ENCODE measurements at places on chromosomes 7 and 10.
A peak's percentile ranks its signal among the peaks of the same experiment; 100 is the strongest.

DNA sequence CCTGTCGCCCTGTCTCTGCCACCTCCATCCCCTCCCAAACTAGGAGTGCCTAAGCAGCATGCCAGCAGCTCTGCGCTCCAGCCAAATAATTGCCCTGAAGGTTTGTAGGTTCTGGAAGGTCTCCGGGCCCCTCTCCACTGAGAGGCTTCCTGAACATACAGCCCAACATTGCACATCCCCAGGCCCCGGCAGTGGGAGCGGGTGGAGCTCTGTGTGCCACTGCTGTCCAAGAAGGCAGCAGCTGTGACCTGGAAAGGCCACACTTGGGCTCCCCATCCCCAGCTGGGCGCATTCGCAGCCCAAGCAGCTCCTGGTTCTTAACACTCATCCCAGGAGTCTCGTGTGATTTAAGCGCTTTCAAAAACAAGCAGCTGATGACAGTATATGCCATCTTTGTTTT lies 95.7 kb downstream of the COL13A1 start:
- no peak for DNase-seq

DNA sequence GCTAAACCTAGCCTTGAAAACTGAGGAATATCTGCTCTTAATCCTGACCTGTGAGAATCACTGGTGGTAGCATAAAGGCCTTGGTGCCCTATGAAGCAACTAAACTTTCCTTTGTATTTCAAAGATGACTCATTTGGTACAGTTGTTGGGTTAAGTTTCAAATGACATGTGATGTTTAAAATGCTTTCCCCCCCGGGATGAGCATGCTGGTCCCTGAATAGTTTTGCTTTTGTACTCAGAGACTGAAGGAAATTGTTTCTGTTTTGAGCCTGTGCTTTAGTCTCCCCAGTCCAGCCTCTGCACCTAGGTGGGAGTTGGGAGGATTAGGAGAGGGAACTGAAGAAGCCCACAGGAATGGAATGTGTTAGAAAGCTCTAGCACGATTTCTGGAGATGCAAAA lies 258.9 kb upstream of the NPY start:
- no peak for DNase-seq

GRCh38 chr10:48492201-48492600 lies 112.7 kb downstream of the ARHGAP22 start:
- no peak for DNase-seq

- DNase-seq: no peak
Measured at GRCh38 chr10:111057006-111057405, 19.8 kb upstream of the ADRA2A start.

- peak; percentile 24 for DNase-seq
Measured at GRCh38 chr10:31274310-31274709, 44.7 kb upstream of the ZEB1 start.

DNA sequence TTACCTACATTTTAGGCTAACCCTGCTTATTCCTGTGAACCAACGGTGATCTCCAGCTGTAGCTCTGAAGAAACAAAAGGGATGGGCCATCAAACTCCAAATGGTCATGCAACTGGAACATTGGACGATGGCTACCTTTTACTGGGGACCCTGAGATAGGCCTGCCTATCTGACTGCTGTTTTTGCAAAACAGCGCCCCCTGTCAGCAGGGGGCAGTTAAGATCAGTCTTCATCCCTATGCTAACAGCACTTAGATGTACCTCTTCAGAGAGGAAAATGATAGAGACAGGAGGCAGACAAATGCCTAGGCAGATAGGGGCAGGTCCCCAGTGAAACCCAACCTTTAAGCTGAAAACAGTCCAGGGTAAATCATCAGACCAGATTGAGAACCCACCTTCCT lies 1085.4 kb upstream of the SORCS1 start:
- no peak for DNase-seq

DNA sequence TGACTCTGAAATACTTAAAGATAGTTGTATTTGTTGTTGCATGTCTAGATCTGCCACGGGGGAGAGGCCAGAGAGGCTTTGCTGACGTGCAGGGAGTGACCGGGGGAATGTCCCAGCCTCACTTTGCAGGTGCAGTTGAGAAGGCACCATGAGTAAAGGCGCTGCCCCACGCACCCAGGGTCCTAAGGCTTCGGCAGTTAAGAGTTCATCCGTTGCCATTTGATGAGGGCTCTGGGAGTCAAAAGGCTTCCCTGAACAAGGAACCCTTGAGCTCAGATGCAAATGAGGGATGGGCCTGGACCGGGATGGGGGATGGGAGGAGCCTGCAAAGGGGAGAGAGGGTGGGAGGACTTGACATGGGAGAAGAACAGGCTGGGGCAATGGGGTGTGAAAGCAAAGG lies 20.4 kb downstream of the PPP2R2D start:
- no peak for DNase-seq

- DNase-seq: no peak
Measured at GRCh38 chr7:150447966-150448788, 2.3 kb upstream of the GIMAP8 start.
